Endothelial cell of umbilical vein (primary cell): ENCODE measurements at places on chromosomes 4 and X.

DNA sequence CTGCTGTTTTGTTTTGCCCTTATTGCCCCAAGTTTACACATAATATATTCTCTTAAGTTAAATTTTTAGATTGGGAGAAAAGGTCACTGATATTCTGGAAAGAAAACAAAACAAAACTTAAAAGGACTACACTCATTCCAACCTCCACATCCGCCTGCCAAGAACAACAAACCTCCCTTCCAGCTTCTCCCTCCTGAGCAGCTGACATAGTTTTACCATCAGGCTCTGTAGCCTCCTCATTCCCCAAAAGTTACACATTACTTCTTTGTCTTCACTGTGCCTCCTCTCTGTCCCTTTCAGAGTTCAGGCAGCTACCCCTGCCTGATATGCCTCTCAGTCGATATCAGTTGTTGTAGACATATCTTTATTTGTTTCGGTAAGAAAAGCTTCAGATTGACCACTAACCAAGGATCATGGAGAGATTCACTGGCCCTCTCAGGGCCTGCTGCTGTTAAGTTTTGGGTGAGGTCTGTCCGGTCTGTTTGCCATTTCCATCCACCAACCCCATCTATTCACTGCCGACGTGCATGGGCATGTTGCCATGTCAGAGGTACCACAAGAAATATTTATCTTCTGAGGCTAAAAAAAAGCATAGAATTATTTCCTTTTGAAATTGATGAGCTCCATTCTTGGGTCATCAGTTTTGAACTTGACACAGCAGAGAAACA lies 164.1 kb downstream of the GASK1B start:
- peak; percentile 88 for DNase-seq

GRCh38 chr4:53055716-53056403 lies 193.7 kb downstream of the RASL11B start:
- DNase-seq = peak; percentile 50

- DNase-seq = no peak
Observed at GRCh38 chr4:58048491-58048890, 938.3 kb upstream of the IGFBP7 start.

GRCh38 chr4:156495091-156495490 lies 476.5 kb downstream of the PDGFC start:
- DNase-seq = no peak

- no peak for DNase-seq
Observed at GRCh38 chr4:108619372-108620100, 840 bp upstream of the RPL34 start.

DNA sequence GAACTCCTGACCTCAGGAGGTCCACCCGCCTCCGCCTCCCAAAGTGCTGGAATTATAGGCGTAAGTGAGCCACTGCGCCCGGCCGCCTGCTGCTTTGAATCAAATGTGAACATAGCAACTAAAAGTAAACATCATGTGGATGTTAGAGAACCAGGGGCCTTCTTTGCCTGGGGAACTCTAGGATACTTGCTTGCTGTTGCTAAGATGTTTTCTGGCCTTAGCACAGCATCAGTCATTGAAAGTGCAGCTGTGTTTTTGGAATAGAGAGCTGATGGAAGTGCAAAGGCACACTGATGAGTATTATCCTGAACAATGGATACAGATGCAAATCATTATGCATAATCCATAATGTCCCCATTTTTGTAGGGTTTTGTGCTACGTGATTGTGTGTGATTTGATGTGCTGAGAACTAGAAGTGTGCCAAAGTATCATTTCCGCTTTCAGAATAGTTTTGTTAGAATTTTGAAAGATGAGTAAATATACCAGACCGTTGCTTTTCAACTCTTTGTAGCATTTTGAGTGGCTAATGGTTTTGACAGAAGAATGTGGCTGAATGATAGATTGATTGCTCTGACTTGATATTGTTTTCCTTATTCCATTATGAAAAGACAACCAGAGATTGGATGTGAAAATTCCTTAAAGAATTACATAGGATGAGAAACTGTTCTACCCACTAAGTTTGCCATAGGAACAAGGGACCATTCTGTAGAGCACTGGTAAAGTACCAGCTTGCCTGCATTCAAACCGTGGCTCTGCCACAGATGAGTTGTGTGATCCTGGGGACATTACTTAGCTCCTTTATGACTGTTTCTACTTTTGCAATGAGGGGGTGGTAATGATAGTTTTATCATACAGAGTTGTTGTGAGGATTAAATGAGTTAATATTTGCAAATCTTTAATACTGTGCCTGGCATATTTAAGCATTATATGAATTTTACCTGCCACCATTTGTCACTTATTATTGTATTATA lies 74.7 kb downstream of the REPS2 start:
- DNase-seq = no peak

DNA sequence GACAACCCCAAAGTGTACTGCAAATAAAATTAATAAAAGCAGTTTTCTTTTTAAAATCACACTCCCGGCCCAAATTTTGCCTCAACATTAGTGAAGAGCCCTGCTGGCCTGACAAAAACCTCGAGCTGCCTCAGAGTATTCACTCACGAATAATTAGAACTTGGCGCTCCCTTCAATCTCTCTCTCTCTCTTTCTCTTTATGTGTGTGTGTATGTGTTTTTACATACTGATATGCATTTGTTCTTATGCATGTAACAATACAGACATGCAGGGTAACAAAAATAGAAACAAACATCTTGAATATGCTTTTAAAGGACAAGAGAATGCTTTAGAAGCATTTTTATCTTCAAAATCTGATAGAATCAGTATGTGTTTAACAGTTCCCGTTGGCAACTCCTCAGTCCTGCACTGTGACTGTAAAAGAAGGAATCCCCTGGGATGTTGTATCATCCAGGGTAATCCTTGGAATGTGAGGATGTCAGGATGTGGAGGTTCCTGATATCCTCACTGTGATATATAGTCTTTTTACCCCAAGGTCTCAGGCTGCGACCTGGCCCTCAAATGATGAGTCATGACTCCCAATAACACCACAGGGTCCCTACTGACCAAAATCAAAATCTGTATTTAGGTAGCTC lies 53.0 kb downstream of the PTCHD1 start:
- DNase-seq = no peak

DNA sequence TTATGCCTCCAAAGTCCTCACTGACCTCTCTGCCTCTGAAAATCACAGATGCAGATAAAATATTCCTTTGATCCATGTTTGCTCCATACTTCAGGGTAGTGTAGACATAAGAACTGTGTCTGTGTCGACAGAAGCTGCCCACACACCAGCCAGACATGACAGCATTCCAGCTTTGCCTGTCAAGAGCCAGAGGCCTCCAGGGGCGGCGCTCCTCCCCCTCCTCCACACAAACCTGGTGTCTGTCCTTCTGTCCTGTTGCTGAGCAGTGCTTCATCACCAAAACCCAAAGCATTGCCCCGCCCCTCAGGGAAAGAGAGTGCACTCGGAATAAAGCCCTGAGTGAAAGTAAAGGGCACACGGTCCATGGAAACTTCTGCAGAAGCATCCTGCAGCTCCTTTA lies 379.4 kb downstream of the FBXW7 start:
- DNase-seq = no peak

- no peak for DNase-seq
Observed at GRCh38 chr4:123667991-123668390, 271.4 kb downstream of the SPRY1 start.

DNA sequence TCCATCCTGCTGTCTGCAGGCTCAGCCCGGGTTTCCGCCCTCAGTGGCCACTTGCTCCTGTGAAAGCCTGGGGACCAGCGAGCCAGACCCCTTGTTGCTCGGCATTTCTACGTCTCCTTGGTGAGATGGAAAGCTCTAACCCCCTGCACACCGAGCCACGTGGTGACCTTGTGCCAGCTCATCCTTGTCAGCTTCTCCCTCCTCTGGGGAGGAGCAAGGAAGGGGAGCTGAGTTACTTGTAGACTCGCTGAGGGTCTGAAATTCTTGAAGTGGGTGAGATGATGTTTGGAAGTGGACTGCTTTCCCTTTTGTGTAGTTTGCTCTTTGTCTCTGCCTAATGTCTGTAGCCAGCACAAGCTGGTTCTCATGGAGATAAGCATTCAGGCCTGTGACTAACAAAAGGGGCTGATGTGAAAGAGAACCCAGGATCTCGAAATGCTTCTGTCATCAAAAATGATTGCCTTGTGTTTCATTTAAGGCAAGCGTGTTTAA lies 29.3 kb downstream of the RGS12 start:
- no peak for DNase-seq

GRCh38 chrX:137926090-137926489 lies 360.2 kb downstream of the ZIC3 start:
- DNase-seq = no peak

GRCh38 chrX:33188286-33188685 lies 23.1 kb downstream of the DMD start:
- no peak for DNase-seq

GRCh38 chr4:26183017-26183416 lies 137.8 kb upstream of the RBPJ start:
- DNase-seq = no peak

DNA sequence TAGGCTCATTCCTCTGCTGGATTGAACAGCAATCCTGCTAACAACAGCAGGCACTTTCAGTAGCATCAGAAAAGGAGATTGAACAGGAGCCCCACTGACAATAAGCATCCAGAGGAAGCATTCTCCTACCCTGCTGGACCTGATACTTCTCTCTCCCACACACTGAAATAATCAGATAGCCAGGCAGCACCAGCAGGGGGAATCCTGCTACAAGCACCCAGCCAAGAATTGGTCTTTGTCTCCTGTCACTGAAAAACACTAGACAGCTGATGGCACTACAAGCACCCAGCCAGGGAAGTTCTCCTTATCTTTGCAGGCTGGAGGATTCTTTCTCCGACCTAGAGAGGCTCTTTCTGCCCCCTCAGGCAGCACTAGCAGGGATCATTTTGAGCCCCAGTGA lies 444.3 kb upstream of the GRIA3 start:
- no peak for DNase-seq

DNA sequence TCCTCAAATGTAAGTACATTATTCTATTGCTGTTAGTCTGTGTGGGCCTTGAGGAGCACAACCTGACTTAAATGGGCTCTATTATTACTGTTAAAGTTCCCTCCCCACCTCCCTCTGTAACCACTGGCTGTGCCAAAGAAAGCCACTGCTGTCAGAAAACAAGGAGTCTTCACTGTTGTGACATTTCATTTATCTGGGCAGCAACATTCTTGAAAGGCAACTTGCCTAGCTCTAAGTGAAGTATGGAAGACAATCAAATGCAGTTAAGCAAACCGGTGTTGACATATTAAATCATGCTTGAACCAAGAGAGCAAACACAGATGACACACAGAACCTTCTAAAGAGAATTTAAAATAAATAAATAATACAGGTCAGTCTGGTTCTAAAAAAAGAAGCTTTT lies 81.0 kb downstream of the EPHA5 start:
- DNase-seq = no peak

DNA sequence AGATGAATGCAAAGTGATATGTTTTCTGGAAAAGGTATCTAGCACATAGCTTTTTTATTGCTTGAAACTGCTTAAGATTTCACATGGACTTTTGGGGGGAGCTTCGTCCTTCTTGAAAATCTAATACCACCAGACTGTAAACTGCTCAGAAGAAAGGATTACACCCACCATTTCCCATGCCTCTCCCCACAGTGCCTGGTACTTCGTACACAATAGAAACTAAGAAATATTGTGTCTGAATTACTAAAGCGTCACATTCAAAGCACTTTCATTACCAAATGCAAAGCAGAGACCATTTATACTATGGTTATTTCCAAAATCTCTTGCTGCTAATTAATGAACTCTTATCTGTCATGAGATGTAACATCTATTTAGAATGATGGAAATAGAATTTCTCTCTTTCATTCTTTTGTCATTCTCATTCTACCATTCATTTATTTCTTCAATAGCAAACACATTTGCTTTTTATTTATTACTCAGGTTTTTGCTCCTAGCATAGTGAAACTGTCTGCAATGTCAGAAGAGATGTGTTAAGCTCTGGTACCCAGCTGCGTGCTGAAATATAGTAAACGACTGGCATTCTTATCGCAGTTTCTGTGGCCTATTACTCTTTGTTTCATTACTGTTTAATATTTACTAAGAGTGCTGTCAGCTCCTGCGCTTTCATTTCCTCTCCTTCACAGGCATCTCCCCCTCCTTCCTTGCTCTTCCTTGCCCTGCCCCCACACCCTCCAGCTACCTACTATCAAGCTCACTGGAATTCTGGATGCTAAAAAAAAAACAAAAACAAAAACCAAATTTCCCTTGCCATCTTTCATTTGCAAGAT lies 51.4 kb upstream of the RAPGEF2 start:
- DNase-seq = no peak

DNA sequence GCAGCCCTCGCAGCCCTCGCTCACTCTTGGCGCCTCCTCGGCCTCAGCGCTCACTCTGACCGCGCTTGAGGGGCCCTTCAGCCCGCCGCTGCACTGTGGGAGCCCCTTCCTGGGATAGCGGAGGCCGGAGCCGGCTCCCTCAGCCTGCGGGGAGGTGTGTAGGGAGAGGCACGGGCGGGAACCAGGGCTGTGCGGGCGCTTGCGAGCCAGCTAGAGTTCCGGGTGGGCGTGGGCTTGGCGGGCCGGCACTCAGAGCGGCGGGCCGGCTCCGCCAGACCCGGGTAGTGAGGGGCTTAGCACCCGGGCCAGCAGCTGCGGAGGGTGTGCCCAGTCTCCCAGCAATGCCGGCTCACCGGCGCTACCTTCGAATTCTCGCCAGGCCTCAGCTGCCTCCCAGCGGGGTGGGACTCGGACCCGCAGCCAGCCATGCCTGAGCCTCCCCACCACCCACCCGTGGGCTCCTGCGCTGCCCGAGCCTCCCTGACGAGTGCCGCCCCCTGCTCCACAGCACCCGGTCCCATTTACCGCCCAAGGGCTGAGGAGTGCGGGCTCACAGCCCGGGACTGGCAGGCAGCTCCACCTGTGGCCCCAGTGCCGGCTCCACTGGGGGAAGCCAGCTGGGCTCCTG lies 1.4 kb upstream of the AADAT start:
- DNase-seq = no peak

- no peak for DNase-seq
Observed at GRCh38 chrX:13015536-13016236, 28.7 kb downstream of the FAM9C start.

- DNase-seq = no peak
Observed at GRCh38 chr4:74400395-74400794, 35.5 kb downstream of the EREG start.

DNA sequence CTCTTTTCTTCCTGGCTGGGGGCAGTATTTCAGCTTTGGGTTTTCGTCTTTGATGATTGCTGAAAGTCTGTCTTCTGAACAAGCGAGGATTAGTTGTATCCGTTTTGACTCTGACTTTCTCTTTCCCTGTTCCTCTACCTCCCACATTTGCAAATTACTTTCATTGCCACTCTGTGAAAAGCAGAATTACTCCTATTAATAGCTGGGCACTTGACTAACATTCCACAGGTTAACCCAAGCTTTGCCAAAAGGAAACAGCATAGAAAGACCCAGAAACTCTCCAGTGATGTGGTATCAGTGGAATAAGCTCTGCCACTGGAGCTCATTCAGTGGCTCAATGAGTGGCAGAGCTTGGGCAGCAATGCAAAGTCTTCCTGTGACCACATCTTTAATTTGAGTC lies 238.9 kb downstream of the PALLD start:
- DNase-seq = no peak
